Heart right ventricle (tissue), 16 donors: ENCODE measurements at places on chromosomes 11 and 22.
A peak's percentile ranks its signal among the peaks of the same experiment; 100 is the strongest.

- H3K4me1 ChIP-seq, result no peaks in the 10 kb centered on the region
- no peak overlapping the region for H3K27ac ChIP-seq
- DNase-seq, result no peak
- no peaks in the 10 kb centered on the region for H3K27me3 ChIP-seq
- no peaks in the 10 kb centered on the region for H3K36me3 ChIP-seq
Observed at GRCh38 chr11:19027829-19028595, 32.5 kb downstream of the MRGPRX2 start.

- H3K4me3 ChIP-seq, result peak overlapping the region; percentile 76
- H3K27me3 ChIP-seq, result no peaks in the 10 kb centered on the region
- H3K27ac ChIP-seq, result peak overlapping the region; percentile 12
- H3K4me1 ChIP-seq, result peaks cover 30% of the 10 kb centered on the region
- H3K36me3 ChIP-seq, result no peaks in the 10 kb centered on the region
- DNase-seq, result no peak
Observed at GRCh38 chr22:43090130-43090789, 1.1 kb upstream of the TTLL1 start.

DNA sequence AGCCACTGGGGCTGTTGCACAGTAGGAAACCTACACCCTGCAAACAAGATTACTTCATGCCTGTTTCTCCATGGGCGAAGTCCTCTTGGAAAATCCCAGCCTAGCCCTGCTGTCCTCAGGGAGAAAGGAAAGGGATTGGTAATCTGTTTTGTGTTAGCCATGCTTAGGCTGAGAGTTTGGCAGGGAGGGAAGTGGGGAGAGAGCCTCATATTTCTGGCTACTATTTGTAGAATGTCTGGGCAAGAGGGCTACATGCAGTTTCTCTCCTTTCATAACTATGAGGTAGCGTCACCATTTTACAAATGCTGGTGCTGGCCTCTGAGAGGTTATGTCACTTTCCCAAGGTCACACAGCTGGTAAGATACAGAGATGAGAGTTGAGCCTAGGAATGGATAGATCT lies 737 bp upstream of the MFRP start:
- no peak for DNase-seq
- H3K36me3 ChIP-seq, result no peaks in the 10 kb centered on the region
- H3K27me3 ChIP-seq, result peaks cover under 1% of the 10 kb centered on the region
- peaks cover 9% of the 10 kb centered on the region for H3K4me1 ChIP-seq
- no peak overlapping the region for H3K27ac ChIP-seq
- no peak overlapping the region for H3K4me3 ChIP-seq

GRCh38 chr11:8218409-8218808 lies 45.3 kb downstream of the LMO1 start:
- DNase-seq, result no peak
- H3K36me3 ChIP-seq, result no peaks in the 10 kb centered on the region
- no peaks in the 10 kb centered on the region for H3K27me3 ChIP-seq
- H3K4me1 ChIP-seq, result no peaks in the 10 kb centered on the region
- no peak overlapping the region for H3K4me3 ChIP-seq

- H3K36me3 ChIP-seq, result peaks cover 10% of the 10 kb centered on the region
- H3K4me3 ChIP-seq, result no peak overlapping the region
- DNase-seq, result no peak
- no peaks in the 10 kb centered on the region for H3K4me1 ChIP-seq
- H3K27ac ChIP-seq, result no peak overlapping the region
- no peaks in the 10 kb centered on the region for H3K27me3 ChIP-seq
Observed at GRCh38 chr11:76465701-76466100, 20.9 kb downstream of the EMSY start.

DNA sequence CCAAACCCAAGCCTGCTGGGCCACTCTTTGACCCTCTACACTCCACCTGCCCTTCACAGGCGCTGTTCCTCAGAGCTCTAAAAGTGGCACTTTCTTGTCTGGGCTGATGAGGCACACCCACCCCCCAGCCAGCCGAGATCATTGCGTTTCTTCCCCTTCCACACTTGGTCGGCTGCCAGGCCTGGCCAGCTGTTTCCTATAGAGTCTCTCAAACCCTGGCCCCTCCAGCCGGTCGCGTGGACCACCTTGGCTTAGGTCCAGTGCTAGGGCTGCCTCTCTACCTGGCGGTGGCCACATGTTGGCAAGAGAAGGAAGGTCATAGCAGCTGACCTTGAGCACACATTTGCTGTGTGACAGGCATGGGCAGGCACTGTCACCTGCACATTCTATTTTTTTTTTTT lies 60.6 kb downstream of the PPP6R2 start:
- no peaks in the 10 kb centered on the region for H3K36me3 ChIP-seq
- peak; percentile 49 for DNase-seq
- no peak overlapping the region for H3K27ac ChIP-seq
- H3K4me1 ChIP-seq, result peaks cover 10% of the 10 kb centered on the region
- no peak overlapping the region for H3K4me3 ChIP-seq

GRCh38 chr22:35727436-35727835 lies 9.8 kb downstream of the APOL5 start:
- no peaks in the 10 kb centered on the region for H3K27me3 ChIP-seq
- H3K4me3 ChIP-seq, result no peak overlapping the region
- no peak overlapping the region for H3K27ac ChIP-seq
- DNase-seq, result no peak

DNA sequence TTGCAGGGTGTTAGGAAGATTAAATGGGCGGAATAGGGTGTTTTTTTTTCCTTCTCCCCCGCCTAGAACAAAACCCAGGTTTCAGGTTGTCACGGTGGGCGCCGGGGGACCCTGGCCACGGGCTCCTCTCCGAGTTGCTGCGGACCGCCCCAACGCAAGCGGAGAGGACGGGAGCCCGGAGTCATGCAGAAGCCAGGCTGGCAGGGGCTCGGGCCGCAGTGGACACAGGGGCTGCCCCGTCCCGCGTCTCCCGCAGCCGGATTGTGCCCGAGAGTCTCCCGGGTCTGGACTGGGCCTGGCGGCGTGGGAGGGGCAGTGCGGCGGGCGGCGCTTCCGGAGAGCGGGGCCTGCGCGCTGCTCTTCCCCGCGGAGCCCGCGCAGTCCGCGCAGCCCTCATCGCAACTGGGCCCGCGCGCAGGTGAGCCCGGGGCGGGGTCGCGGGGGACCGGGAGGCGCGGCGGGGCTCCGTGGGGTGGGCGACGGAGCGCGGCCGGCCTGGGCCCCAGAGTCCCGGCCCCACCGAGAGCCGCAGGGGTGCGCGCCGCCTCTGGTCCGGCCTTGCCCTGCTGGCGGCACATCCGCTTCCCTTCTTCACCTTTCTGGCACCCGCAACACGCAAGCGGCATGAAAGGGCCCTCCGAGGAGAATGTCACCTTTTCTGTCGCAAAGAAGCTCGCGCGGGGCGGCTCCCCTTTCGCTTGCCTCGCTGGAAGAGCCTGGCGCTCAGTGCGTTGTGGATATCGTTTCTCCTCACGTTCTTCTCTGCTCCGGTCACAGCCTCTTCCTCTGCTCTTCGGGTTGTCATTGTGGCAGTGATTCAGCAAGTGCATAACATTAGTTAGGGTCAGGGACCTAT lies at the start of gene TIRAP:
TSS of gene TIRAP (plus strand) at position 358 of the 856 bp plus-strand sequence. CDS start 7,802 bp downstream, outside the sequence.
- H3K36me3 ChIP-seq, result no peaks in the 10 kb centered on the region
- H3K4me3 ChIP-seq, result peak within 1 kb of the TSS; percentile 82
- peak within 1 kb of the TSS; percentile 91 for H3K27ac ChIP-seq
- H3K27me3 ChIP-seq, result no peaks in the 10 kb centered on the region

DNA sequence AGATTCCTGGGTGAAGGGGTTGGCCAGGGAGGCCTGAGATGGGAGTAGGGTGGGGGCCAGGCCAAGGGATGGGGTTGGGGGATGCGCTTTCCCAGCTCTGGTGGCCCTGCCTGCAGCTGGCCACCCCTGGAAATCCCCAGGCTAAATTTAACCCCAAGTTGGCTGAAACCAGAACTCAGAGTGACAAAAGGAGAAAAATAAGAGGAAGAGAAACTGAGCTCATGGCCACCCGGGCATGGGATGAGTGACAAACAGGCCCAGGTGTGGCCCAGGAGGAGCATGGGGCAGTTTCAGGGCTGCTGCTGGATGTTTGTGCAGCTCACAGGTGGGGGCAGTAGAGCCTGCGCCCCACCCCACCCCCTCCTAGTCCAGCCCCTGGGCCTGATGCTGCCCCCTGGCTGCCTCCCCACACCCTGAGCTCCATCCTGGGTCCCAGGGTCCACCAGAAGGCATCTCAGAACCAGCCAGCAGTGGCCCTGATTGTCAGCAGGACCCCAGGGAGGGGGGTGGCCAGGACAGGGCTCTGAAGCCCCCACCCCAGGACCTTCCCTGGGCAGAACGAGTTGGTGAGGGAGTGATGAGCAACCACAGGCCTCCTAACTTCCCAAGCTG lies 48.0 kb downstream of the IGLL5 start:
- no peak overlapping the region for H3K27ac ChIP-seq
- DNase-seq, result no peak
- H3K27me3 ChIP-seq, result peaks cover 9% of the 10 kb centered on the region
- peaks cover 11% of the 10 kb centered on the region for H3K4me1 ChIP-seq
- no peaks in the 10 kb centered on the region for H3K36me3 ChIP-seq
- no peak overlapping the region for H3K4me3 ChIP-seq

GRCh38 chr11:36361901-36362391 lies 65.9 kb downstream of the PRR5L start:
- H3K36me3 ChIP-seq, result no peaks in the 10 kb centered on the region
- no peak for DNase-seq
- no peaks in the 10 kb centered on the region for H3K27me3 ChIP-seq
- H3K27ac ChIP-seq, result no peak overlapping the region
- peaks cover 5% of the 10 kb centered on the region for H3K4me1 ChIP-seq

DNA sequence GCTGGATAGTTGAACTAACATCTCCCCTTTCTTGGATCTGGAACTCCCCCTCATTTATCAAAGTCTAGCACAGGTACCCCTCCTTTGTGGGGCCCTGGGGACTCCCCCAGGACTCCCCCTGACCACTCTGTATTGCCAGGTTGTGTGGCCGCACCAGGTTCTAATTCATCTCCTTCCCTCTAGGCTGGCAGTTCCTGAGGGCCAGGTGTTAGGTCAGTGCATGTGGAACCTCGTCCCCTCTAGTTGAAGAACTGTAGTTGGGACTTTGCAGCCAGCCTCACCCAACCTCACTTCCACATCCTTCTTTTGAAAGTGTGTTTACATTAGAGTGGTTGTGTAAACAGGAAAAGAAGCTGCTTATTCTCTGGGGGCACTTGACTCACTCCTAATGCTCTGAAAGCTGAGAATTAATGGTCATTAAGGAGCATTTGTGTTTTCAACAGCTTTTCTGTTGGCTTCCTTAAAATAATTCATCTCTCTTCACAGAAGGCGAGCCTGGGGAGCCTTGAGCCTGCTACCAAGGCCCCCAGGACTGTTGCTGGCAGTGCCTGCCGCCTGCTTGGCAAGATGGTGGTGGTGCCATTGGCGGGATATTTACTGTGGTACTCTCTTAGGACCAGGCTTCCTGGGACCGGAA lies 11.8 kb downstream of the UPB1 start:
- DNase-seq, result no peak
- no peak overlapping the region for H3K4me3 ChIP-seq
- no peaks in the 10 kb centered on the region for H3K36me3 ChIP-seq
- H3K27ac ChIP-seq, result peak overlapping the region; percentile 27

DNA sequence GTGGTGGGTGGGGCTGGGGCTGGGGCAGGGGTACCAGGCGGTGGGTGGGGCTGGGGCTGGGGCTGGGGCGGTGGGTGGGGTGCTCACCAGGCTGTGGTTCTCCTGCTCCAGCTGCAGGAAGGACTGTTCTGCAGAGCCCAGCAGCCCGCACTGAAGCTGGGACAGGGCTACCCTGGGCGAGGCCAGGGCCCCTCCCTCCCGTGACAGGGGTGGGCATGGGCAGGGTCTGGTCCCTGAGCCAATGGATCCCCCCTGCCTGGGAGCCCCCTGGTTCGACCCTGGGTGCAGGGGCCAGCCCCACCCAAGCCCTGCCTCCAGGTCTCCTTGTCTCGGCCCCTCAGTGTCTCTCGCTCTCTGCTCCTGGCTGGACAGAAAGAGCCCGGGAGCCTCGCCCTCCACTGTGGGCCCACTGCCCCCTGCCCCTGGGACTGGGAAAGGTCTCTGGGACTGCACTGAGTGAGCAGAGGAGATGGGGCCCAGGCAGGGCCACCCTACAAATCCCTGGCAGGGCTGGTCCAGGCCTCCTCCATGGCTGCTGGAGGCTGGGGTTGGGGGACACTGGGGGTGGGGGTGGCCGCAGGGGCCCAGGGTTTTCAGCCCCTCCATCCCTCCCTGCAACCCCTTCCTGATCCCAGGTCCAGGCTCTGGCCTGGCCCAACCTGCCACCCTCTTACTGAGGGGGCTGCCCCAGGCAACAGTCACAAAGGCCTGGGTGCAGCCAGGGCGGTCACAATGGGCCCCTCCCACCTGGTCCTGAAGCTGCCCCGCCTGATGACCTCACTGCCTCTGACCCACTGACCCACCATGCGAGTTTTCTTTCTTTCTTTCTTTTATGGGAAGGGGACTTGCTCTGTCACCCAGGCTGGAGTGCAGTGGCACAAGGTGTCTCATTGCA lies at the start of gene CCDC188:
TSS of gene CCDC188 (minus strand) at position 675 of the 895 bp plus-strand sequence. CDS start at position 606, 69 bp downstream.
- no peaks in the 10 kb centered on the region for H3K36me3 ChIP-seq
- DNase-seq, result no peak
- H3K27me3 ChIP-seq, result no peaks in the 10 kb centered on the region

DNA sequence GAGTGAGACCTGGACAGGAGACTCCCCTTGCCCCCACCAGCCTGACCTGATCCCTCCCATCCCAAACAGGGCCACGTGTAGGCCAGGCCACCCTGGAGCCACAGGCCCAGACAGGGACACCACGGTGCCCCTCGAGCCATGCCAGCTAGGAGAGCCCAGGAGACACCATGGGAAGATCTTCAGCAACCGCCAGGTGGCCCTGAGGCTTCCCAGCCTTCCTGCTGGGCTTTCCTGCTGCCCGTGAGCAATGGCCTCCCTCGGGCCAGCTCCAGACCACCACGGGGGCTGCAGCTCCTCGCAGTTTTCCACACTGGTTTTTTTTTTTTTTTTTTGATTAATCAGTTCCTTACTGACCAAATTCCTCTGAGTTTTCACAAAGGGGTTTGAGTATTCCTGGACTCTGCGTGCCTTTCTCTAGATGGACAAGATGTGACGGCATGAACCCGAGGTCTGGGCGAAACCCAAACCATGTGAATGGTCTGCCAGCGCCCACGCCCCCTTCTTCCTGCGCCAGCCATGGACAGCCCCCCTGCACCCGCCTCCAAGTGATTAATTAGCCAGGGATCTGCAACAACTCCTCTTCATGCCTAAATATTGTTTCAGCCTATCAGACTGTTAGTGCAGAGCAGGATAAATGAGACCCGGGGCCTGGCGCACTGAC lies 40.9 kb downstream of the TBX1 start:
- no peak overlapping the region for H3K4me3 ChIP-seq
- H3K27ac ChIP-seq, result no peak overlapping the region
- no peak for DNase-seq
- peaks cover 3% of the 10 kb centered on the region for H3K4me1 ChIP-seq
- H3K36me3 ChIP-seq, result no peaks in the 10 kb centered on the region
- H3K27me3 ChIP-seq, result no peaks in the 10 kb centered on the region

DNA sequence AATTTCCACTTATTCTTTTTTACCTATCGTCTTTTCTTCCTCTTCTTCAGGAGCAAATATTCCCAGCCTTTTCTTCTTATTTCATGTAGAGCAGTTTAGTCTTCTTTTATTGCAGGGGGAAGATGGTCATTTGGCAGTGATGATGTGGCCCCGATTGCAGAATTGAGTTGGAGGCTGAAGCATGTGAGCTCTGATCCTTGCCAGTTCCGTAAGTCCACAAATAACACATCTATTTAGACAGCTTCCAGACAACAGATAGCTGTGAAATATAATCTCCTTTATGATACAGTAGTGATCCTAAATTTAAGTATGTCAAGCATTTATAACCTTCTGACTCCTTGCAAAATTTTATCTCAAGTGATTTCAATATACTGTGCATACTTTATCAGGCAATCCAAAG lies 27.5 kb downstream of the REXO2 start:
- no peak overlapping the region for H3K4me3 ChIP-seq
- no peaks in the 10 kb centered on the region for H3K36me3 ChIP-seq
- DNase-seq, result no peak
- H3K4me1 ChIP-seq, result no peaks in the 10 kb centered on the region
- no peaks in the 10 kb centered on the region for H3K27me3 ChIP-seq
